GF-D8 (cell line): ENCODE measurements at places on chromosomes 11 and 22.

DNA sequence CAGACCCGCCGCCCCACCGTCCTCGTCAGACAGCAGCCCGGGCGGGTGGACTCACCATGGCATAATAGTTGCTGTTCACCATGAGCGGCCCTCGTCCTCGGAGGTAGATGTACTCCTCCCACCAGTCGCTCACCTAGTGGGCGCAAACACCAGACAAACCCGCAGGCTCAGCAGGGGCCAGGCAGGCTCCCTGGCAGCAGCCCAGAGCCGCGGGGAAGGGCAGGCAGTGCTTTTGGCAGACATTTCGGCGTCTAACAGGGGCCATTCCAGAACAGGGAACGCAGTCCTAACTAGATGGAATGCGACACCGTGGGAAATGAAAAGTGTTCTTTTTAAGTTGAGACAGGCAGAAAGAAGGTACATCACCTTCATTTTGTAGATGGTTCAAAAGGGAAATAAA, 44.9 kb downstream of the CPT1A start:
- DNase-seq: no peak

- DNase-seq: no peak
Observed at GRCh38 chr11:16392616-16393015, 36.3 kb upstream of the SOX6 start.

DNA sequence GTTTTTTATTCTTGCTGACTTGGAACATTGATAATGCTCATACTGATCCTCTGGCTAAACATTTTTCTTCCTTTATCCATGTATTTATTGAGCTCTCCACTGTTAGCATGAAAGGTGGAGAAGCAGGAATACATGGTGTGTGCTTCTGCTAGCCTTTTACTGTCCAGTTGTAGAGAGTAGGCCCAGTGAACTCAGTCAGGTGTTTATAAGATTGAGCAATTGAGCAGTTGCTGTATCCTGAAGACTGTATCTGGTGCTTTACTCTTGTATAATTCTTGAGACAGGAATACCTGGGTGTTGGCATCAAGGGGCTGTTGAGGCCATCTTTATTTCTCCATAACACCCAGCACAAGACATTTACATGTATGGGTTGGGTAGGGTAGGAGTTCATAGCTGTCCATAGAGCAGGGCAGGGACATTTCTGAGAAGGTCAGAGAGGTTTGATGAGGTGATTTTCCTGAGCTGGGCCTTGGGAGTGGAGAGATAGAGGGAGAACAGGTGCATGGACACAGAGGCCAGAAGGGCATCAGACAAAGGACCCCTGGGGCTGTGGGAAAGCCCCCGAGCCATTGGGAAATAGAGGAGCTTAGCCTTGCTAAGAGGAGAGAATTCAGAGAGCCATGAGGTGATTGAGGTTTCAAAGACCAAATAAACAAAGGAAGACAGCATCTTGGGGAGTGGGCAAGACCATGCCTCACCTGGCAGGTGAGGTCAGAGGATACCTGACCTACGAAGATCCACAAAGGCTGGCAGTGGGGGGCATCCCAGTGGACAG, 155.5 kb downstream of the TEAD1 start:
- DNase-seq: no peak

DNA sequence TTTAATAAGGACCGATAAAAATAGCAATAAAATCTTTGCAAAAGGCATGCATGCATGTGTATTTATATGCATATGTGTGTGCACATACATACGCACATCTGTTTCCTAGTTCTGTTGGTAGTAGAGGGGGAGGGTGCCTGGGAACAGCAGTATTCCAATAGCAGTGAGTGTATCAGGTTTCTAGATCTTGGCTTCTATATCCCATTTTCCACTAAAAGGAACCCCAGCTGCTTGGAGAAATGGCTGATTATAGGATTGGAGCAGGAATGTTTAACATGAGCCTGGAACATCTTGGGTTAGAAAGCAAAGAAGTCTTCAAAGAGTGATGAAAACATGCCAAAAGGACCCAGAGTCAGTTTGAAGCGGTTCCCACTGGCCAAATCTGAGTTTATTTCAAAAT, 21.0 kb downstream of the TNRC6B start:
- DNase-seq: no peak

GRCh38 chr11:121154486-121155314, 53.7 kb downstream of the TECTA start:
- no peak for DNase-seq

- peak; percentile 62 for DNase-seq
Observed at GRCh38 chr11:134250675-134251074, 2.5 kb downstream of the THYN1 start.

- no peak for DNase-seq
Observed at GRCh38 chr11:69238573-69239351, 55.2 kb upstream of the MYEOV start.

DNA sequence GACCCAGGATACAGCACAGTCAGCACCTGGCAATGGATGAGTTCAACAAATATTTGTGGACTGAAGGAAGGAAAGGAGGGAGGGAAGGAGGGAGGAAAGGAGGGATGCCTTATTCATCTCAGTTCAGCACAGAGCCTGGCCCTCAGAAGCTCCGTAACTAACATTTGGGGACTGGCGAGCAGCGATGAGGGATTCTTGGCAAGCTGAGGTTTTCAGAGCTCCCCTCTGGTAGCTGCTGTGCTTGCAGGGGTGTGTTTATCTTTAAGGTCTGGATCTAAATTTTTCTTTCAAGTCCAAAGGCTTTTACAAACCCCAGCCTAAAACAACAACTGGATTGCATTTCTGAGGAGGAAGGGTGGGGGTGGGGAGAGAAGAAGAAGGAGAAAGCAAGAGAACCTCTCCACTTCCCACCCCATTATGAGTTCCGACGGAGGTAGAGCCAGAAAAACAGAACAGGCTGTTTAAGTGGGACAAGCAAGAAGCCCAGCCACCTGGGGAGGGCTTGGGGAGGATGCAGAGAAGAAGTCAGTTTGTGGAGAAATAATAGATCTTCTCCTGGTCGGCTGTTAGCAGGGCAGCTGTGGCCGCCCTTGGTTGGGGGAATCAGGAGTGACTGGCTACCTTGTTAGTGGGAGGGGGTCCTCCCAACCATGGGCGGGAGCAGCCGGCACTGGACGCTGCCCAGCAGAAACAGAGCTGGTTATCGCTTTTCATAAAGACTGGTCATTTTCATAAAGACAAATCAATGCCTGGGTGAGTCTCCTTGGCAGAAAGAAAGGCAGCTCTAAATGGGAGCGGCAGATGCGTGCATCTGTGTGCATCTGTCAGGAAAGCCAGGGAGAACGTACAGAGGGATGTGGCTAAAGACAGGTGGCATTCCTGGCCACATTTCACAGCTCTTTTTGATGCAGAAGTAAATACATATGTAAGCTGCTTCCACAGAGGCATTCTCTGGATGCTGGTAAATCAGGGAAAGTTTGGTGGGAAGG, 78.0 kb downstream of the TSPAN18 start:
- DNase-seq: no peak

- no peak for DNase-seq
Observed at GRCh38 chr11:132977241-132977640, 555.1 kb downstream of the OPCML start.

GRCh38 chr11:73750228-73750627, 10.6 kb downstream of the RAB6A start:
- DNase-seq: no peak

DNA sequence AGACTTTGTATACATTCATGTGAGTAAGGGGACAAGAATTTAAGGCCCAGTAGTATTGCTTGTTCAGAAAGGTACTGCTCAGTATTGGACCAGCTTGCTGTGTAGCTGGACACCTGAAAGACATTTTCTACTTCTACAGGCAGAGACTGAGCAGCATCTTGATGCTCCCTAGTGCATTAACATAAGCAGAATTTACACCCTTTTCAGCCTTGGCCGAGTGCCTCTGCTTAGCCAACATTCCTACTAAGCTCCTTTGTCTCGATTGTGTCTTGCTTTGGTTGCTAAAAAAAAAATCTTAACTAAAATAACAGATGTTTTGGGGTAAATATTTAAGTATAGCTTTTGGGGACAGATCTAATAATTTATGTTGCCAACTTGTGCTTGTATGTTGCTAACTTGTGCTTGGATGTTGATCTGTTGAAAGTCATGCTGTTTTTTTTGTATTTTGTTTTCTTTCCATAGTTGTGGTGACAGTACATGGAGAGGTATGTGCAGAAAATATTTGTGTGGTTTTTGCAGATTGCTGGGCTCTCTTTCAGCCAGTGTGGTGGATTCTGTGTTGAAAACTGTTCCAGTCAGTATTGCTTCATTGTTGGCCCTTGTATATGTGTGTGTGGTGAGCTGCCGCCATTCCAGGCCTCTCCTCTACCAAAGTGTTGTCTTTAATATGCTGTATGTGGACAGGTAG, 3.7 kb downstream of the PTS start:
- DNase-seq: no peak

DNA sequence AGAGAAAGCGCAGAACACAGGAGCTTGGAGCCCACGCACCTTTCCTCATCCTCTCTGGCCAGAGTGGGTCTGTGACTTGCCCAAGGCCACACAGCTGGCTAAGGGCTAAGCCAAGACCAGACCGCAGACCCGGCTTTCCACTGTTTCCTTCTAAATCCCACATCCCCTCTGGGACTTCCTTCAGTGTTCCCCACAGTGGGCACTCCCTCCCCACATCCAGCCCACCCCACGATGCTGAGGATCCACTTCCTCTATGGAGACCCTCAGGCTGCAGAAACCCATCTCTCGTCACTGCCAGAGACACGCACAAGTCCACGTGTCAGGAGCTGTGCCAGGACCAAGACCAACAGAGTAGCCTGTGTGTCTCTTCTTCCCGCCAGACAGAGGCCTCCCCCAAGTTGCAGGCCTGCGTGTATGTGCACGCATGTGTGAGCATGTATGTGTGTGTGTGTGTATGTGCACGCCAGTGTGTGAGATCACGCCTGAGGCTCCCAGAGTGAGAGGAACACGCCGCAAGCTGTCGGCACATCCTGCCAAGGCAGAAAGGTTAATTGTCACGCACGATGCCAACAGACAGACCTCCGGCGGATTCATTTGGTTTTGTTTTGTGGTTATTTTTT, 21.6 kb downstream of the PDGFB start:
- DNase-seq: no peak

- no peak for DNase-seq
Observed at GRCh38 chr11:128696941-128697340, 3.1 kb downstream of the FLI1 start.

GRCh38 chr11:116312570-116313391, 460.0 kb downstream of the BUD13 start:
- DNase-seq: peak; percentile 69

DNA sequence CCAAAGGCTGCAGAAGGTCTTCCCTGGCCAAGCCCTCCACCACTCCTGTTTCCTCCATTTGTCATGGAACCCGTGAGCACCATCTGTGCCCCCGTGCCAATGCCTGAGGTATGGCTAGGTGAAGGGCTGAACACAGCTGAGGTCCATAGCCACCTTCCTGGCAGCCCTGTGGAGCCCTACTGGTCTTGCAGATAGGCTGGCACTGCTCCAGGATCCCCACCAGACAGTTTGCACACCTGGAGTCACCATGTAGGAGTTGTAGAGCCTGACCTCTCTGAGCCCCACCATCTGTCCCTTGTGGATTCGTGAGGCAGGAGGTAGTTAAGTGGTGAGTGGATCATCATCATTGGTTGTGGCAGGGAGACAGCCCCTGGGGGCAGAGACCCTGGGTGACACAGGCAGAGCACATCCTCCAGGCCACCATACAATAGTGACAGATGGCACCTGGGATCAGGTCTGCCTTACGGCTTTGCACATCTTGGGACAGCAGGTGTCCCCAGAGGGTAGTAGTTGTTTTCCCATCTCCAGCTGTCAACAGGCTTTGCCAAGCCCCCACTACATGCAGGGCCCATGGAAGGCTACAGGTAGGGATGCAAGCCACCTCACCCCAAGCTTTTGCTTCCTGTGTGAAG, 52.5 kb upstream of the SUSD2 start:
- DNase-seq: no peak

- no peak for DNase-seq
Observed at GRCh38 chr11:28657378-28658030, 549.3 kb downstream of the METTL15 start.

DNA sequence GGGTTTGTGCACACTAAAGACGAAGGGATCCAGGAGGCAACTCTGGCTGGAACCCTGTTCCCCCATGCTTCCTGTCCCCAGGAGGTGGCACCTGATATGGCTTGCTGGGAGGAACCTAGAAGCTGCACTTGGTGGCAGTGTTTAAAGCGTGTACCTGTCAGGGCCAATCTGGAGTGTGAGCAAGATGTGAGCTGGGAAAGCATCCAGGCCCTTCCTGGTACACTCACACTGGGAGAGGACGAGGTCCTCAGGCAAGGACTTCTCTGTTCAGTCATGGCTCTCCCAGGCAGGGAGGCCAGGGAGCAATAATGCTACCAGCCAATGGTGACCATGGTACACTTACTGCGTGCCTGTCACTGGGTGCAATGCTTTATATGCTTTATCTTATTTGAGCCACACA, 130.7 kb upstream of the NECTIN1 start:
- no peak for DNase-seq
